ENCODE measurements at places on chromosomes 6 and 20. TPM values are rescaled to one million over a fixed set of nuclear protein-coding genes. Genes with fewer than 3 reads are reported as not detected.

DNA sequence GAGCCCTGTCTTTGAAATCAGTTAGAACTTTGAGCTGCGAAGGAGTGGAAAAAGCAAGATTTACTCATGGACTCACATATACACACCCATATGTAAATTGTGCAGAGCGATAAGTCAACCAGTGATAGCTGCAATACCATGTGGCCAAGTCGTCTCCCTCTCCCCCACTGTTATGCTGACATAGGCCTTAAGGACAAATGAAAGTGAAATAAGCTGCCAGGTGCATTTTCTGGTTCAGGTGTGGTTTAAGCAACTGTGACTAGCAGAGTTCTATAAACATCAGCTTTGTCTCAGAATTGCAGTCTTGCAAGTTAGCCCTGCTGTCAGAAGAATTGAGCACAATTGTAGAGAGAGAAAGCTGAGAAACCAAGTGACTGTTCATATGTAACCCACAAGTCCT, 9.6 kb downstream of the FAM83B start:
- no peaks in the 10 kb centered on the region for H3K4me1 ChIP-seq
- no peaks in the 10 kb centered on the region for H3K27me3 ChIP-seq
- DNase-seq: no peak
- no peaks in the 10 kb centered on the region for H3K36me3 ChIP-seq
- no peak overlapping the region for H3K4me3 ChIP-seq
- no peak overlapping the region for H3K27ac ChIP-seq

DNA sequence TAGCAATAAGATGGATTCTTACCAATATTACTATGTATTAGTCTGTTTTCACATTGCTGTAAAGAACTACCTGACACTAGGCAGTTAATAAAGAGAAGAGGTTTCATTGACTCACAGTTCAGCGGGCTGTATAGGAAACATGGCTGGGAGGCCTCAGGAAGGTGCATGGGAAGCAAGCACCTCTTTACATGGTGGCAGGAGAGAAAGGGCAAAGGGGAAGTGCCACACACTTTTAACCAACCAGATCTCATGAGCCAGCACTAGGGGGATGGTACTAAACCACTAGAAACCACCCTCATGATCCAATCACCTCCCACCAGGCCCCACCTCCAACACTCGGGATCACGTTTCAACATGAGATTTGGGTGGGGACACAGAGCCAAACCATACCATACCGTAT, 40.7 kb upstream of the CCDC167 start:
- H3K4me1 ChIP-seq: peaks cover 15% of the 10 kb centered on the region
- no peak overlapping the region for H3K4me3 ChIP-seq
- no peak for DNase-seq
- no peaks in the 10 kb centered on the region for H3K27me3 ChIP-seq
- H3K36me3 ChIP-seq: no peaks in the 10 kb centered on the region
- no peak overlapping the region for H3K27ac ChIP-seq

GRCh38 chr6:108673153-108673552, 112.4 kb downstream of the FOXO3 start:
- no peak overlapping the region for H3K27ac ChIP-seq
- no peaks in the 10 kb centered on the region for H3K27me3 ChIP-seq
- H3K36me3 ChIP-seq: no peaks in the 10 kb centered on the region

DNA sequence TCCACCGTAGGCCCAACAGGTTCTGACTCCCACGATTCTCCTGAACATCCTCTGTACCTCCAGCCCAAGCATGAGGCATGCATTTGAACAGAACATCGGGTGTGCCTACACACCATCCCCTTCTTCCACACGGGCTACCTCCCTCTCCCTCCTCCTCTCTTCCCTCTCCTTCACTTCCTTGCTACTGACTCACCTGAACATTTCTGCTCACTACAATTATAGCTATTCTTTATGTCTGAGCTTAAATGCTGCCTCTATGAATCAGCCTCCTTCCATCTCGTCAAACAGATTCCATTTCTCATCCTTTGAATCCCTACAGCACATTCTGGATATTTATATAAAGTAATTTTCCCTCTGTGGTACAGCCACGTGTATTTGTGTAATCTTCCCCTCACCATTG, 71.4 kb upstream of the MYLIP start:
- H3K36me3 ChIP-seq: no peaks in the 10 kb centered on the region
- no peaks in the 10 kb centered on the region for H3K4me1 ChIP-seq
- H3K27me3 ChIP-seq: no peaks in the 10 kb centered on the region
- H3K27ac ChIP-seq: no peak overlapping the region

DNA sequence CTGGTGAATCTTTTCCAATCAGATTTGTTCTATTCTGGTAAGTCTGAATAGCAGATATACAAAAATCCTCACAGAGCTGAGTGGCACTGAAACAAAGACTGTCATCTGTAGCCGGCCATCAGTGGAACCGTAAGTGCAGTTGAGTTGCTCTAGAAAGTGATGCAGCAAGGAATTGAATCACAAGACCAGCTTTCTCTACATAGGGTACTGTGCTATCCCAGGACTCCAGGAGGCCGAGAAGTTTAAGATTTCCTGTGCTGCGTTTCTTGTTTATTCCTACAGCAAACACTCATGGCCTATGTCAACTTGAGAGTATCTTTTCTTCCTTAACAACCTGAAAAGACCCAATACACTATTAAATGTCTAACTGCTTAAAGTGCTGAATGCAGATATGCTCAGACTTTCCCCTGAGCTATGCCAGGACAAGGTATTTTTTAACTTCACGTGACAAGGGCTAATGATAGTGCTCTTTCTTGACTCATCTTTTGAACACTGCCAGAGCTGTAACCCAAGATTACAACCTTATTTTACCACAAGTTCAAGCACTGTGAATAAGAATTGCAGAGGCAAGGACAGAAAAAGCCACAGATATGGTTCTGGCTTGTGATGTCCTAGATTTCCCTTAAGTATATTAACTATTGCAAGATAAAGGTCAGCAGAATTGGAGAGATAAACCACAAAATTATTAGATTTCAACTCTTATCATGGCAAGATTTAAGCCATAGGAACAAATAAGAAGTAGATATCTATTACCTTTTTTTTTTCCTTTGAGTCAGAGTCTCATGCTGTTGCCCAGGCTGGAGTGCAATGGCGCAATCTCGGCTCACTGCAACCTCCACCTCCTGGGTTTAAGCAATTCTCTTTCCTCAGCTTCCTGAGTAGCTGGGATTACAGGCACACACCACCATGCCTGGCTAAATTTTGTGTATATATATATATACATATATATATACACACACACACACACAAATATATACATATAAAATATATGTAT, 71.6 kb downstream of the GJA1 start:
- H3K36me3 ChIP-seq: no peaks in the 10 kb centered on the region
- peaks cover 7% of the 10 kb centered on the region for H3K4me1 ChIP-seq
- H3K27me3 ChIP-seq: no peaks in the 10 kb centered on the region
- H3K27ac ChIP-seq: no peak overlapping the region

GSTA2 gene
- total RNA-seq: not detected

NTSR1 gene
- not detected for total RNA-seq

MYBL2 gene
- not detected for total RNA-seq

EZR gene
- 158 TPM for total RNA-seq

SLC12A5 gene
- not detected for total RNA-seq

Measured in tibial nerve (tissue), 4 donors.